ENCODE measurements at places on chromosomes 5 and 9.

DNA sequence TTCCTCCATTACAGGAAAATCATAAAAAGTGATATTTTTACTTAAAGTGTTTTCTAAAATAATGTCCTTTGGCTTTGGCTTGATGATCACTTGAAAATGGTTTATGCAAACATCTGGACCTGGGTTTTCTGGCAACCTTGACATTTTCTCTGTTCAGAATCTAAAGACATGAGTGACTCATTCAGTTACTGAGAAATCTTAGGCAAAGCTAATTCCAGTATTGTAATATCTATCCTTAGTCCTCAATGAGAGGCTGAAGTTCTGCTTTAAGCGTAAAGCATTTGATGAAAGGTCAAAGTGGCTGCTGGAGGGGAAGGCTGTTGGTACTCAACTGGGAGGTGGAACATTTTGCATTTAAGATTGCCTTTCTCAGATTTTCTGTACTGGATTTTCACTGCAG is 2.3 kb downstream of the MAN2A1 start:
- peak; percentile 71 for DNase-seq

DNA sequence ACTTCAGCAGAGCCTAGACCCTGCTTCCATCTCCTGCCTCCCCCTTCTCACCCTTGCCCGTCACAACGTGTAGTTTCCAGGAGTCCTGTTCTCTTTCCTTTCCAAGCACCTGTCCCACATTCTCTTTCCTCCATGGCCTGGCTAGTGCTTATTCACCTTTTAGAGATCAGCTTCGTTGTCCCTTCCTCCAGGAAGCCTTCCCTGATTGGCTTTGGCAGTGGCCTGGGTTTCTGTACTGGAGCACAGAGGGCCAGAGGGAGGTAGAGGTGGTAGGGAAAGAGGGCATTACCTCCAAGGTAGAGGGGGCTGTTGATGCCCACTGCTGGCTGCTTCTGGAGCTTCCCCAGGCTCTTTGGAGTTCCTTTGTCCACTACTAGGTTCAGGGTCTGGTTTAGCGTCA is 93.7 kb upstream of the PANK3 start:
- no peak for DNase-seq

DNA sequence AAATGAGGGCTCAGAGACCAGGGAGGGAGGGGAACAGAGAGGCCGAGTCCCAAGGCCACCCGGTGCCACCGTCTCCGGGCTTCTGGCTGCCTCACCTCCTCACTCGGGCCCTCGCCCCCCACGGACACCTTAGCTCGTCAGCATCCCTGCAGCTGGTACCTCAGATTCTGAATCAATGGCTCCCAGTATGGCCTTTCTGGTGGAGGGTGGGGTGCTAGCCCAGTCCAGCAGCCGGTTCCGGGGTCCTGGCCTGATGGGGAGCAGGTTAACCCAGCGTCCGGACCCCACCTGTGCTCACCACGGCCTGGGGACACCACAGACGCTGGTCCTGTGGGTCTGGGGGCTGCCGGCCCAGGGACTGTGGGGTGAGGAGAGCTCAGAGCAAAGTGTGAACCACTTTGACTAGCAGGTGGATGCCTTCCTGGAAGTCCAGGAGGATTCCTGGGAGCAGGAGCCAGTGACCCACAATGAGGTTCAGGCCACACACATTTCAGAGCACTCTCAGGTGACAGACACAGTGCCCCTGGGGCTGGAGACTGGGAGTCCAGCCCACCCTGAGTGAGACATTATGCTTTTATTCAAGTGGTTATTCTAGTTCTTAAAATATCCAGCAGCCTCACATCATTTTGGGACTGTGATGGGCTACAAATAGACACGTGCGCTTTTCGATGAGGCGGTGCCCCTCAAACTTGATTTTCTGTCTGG is 53.3 kb downstream of the AHRR start:
- no peak for DNase-seq

- DNase-seq: peak; percentile 63
Measured at GRCh38 chr9:125807079-125807478, 59.9 kb downstream of the PBX3 start.

GRCh38 chr9:4095484-4095883 is 204.4 kb downstream of the GLIS3 start:
- DNase-seq: no peak

DNA sequence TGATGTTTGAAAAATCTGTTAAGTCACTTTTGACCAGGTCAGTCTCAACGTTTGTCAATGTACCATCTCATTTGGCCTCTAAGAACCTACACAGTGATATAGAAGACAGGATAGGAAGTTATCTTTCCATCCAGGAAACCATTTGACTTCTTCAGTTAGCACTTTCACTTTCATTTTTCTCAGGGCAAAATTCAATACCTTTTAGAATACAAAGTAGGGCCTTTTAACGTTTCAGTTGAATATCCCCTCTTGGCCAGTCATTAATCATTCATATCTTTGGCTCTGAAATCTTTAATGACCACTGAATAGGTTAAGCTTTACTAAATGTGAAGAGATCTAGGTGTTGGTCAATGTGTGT is 101.1 kb upstream of the GNAQ start:
- DNase-seq: no peak

GRCh38 chr5:79850316-79850822 is 140.7 kb downstream of the MTX3 start:
- DNase-seq: no peak
